ENCODE measurements at places on chromosomes 1 and 21. TPM values are rescaled to one million over a fixed set of nuclear protein-coding genes. Genes with fewer than 3 reads are reported as not detected.
A peak's percentile ranks its signal among the peaks of the same experiment; 100 is the strongest.

DNA sequence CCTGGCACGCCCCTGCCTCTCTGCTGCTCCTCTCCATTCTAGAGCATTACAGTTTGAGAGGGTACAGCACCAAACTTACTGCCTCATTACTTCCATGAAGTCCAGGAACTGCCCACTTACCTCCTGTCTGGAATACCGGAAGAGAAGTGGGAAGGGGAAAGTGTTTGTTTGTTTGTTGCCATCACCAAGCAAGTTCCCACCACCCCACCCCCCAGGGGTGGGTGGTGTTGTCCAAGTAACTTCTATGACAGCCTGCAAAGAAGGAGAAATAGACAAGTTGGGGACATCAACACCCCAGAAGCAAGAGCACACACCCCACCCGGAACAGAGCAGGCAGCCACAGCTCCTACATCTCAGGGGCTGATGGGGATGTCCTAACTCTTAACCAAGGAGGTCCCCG lies 18.0 kb downstream of the OPTC start:
- H3K4me3 ChIP-seq: no peak overlapping the region
- no peak for DNase-seq
- H3K27ac ChIP-seq: peak overlapping the region; percentile 89
- no peaks in the 10 kb centered on the region for H3K36me3 ChIP-seq
- H3K27me3 ChIP-seq: no peaks in the 10 kb centered on the region
- H3K4me1 ChIP-seq: peaks cover 12% of the 10 kb centered on the region

SAMD13 gene
- not detected for total RNA-seq

DNA sequence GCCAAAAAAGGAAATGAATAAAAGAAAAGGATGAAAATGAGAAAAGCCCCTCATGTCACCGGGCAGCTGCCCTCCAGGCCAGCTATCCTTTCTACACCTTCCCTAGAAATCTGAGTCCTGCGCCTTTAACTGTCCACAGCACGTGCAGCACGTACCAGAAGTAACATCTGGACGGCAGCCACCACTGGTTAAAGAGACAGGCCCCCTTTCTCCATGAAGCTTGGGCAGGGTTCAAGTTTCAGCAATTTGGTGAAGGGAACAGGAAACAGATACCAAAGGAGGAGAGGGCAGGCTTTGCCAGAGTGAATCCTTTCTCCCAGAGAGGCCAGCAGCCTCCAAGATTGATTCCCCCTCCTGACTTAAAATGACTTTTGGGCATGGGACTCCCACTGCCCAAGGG lies 3.6 kb upstream of the KIAA2013 start:
- H3K27ac ChIP-seq: peak overlapping the region; percentile 71
- no peak overlapping the region for H3K4me3 ChIP-seq
- peak; percentile 86 for DNase-seq
- no peaks in the 10 kb centered on the region for H3K36me3 ChIP-seq
- peaks cover 9% of the 10 kb centered on the region for H3K4me1 ChIP-seq

GRCh38 chr1:219810451-219810850 lies 117.9 kb downstream of the SLC30A10 start:
- no peaks in the 10 kb centered on the region for H3K27me3 ChIP-seq
- H3K36me3 ChIP-seq: no peaks in the 10 kb centered on the region
- DNase-seq: no peak
- no peak overlapping the region for H3K4me3 ChIP-seq
- no peaks in the 10 kb centered on the region for H3K4me1 ChIP-seq

DNA sequence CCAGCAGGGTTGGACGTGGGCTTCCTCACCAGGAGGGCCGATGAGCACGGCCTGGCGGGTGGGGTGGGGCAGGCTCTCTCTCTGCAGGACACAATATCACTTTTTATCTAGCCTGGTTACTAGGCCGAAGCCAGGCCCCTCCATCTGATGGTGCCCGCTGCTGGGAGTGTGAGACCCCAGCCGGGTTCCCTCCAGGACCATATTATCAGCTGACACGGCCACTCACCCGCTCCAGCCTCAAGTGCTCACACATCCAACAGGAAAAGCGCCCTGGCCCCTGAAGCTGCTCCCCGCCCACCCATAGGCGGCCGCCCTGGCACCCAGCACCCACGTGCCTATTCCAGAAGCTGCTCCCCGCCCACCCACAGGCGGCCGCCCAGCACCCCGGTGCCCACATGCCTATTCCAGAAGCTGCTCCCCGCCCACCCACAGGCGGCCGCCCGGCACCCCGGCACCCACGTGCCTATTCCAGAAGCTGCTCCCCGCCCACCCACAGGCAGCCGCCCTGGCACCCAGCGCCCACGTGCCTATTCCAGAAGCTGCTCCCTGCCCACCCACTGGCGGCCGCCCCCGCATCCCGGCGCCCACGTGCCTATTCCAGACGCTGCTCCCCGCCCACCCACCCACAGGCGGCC lies 5.0 kb downstream of the SLC19A1 start:
- no peaks in the 10 kb centered on the region for H3K27me3 ChIP-seq
- no peak overlapping the region for H3K4me3 ChIP-seq
- peaks cover 7% of the 10 kb centered on the region for H3K4me1 ChIP-seq
- H3K27ac ChIP-seq: no peak overlapping the region
- DNase-seq: peak; percentile 13

NUDT17 gene
- 4.7 TPM for total RNA-seq

DNA sequence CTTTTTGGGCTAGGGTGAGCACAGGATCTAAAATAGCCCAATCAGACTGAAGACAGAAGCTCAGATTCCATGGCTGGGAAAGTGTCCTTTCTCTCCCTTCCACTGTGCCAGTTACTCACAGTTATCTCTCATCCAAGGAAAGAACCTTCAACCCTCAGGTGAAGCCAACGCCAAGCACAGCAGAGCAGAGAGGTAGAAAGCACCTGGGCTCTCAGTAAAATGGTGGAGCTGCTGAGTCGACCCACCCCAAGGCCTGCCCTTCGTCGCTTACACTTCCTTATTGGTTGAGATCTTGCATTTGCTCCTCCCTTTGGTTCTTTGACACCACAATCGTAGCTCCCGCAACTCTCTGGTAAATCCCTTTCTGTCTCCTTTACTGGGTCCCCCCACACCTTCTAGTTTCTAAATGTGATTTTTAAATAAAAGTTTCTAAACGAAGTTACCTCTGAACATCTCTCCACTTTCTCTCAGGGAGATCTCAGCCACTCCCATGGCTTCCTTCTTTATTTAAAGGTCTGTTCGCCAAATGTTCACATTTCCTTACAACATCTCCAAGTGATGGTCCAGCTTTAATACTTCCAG lies 27.5 kb upstream of the SLC30A1 start:
- no peak overlapping the region for H3K4me3 ChIP-seq
- no peak for DNase-seq
- H3K4me1 ChIP-seq: no peaks in the 10 kb centered on the region
- H3K27me3 ChIP-seq: no peaks in the 10 kb centered on the region

DNA sequence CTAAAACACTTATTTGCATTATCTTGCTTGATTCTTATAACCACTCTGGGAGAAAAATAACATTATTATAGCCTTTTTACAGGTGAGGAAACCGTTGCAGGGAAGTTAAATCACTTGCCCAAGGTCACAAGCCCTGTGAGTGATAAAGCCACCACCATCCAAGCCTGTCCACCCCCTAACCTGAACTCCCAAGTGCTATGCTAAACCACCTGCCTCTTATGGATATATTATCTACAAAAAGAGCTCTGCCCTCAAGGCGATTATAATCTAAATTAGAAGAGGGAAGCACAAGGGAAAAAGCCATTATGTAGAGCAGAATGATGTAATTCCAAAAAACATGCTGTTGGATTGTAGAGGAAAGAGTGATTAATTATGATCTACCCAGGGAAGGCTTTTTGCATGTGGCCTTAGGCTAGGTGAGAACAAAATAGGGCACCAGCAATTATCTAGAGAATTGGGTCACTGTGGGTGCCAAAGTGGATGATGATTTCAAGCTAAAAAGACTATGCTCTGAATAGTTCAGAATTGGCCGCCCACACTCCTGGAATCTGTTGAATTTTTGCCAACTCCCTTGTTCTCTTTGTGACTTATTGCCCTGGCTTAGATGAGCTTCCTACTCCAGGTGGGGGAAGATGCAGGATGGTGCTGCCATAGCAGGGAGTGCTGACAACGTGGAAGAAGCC lies 205.3 kb downstream of the FGGY start:
- no peak overlapping the region for H3K27ac ChIP-seq
- no peaks in the 10 kb centered on the region for H3K27me3 ChIP-seq
- H3K4me3 ChIP-seq: no peak overlapping the region
- H3K36me3 ChIP-seq: no peaks in the 10 kb centered on the region

GRCh38 chr1:109255097-109255651 lies 5.8 kb downstream of the CELSR2 start:
- no peaks in the 10 kb centered on the region for H3K36me3 ChIP-seq
- no peaks in the 10 kb centered on the region for H3K4me1 ChIP-seq
- no peaks in the 10 kb centered on the region for H3K27me3 ChIP-seq
- DNase-seq: no peak

YTHDF2 gene
- total RNA-seq: 24.4 TPM
